ENCODE measurements at places on chromosomes 2 and 18. TPM values are rescaled to one million over a fixed set of nuclear protein-coding genes. Genes with fewer than 3 reads are reported as not detected.

DNA sequence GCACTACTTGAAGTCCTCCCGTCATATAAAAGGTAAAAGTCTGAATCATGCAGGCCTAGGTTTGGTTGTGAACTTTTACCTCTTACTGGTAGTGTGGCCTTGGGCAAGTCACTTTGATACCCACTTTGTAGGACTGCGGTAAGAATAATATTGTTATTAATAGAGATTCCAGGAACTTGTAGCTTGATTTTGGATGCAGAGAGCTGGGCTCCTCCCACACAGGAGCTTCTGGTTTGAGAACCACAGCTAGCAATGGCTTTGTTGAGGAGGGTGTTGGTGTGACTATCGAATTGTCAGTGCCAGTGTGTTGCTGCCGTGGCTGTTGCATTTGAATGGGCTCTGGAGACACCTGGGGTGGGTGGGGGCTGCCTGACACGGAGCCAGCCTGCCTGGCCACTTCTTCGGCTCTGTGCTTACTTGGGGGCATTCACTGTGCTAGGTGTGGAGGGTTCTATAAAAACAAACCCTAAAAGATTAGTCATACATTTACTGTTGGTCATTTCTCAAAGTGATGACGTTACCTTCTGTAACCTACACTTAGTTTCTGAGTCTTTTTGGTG, 38.5 kb downstream of the ASAP2 start:
- no peak for DNase-seq
- no peaks in the 10 kb centered on the region for H3K4me1 ChIP-seq
- H3K27me3 ChIP-seq = no peaks in the 10 kb centered on the region

GRCh38 chr2:162342321-162342720, 1.6 kb upstream of the GCA start:
- H3K27me3 ChIP-seq = no peaks in the 10 kb centered on the region
- no peaks in the 10 kb centered on the region for H3K4me1 ChIP-seq
- H3K4me3 ChIP-seq = no peak overlapping the region
- H3K27ac ChIP-seq = no peak overlapping the region

GRCh38 chr2:132751836-132752235, 81.8 kb upstream of the LYPD1 start:
- H3K36me3 ChIP-seq = no peaks in the 10 kb centered on the region
- H3K4me1 ChIP-seq = no peaks in the 10 kb centered on the region
- H3K4me3 ChIP-seq = no peak overlapping the region

DNA sequence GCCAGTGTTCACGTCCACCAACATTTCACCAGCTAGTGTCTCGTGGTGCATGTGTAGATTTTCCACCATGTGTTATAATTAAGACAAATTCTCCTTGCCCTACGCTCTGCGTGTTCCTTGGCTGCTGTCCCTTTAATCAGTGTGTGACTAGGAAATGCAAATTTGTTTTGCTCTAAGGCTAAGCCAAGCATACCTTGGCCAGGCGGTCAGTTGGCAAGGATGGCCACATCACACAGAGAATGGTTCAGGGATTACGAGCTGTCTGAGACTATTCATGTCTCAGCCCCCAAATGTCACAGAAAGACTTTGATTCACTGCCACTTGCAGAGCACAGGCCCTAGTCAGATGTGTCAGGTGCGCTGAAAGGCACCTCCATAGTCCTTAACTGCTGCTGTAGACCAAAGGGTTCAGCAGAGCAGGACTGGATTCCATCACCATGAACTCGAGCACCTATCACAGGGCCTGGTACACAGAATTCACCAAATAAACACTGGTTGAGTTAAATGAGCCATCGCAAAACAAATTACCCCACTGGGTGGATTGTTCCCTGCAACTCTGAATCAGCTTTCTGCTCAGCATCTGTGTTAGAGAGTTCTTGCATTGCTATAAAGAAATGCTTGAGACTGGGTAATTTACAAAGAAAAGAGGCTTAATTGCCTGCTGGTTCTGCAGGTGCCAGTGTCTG, 128.4 kb downstream of the CABLES1 start:
- no peak overlapping the region for H3K4me3 ChIP-seq
- H3K36me3 ChIP-seq = peaks cover under 1% of the 10 kb centered on the region
- no peaks in the 10 kb centered on the region for H3K27me3 ChIP-seq
- no peak overlapping the region for H3K27ac ChIP-seq
- peaks cover 36% of the 10 kb centered on the region for H3K4me1 ChIP-seq

- H3K27me3 ChIP-seq = no peaks in the 10 kb centered on the region
- no peak for DNase-seq
- no peak overlapping the region for H3K4me3 ChIP-seq
- H3K27ac ChIP-seq = no peak overlapping the region
- H3K4me1 ChIP-seq = no peaks in the 10 kb centered on the region
- H3K36me3 ChIP-seq = no peaks in the 10 kb centered on the region
These were observed 71.7 kb downstream of the TPGS2 start for GRCh38 chr18:36757081-36757480.

- H3K4me1 ChIP-seq = 0 out of 2 replicates have a peak, but pooled peaks cover 2% of the 10 kb centered on the region
- DNase-seq = no peak
- H3K4me3 ChIP-seq = no peak overlapping the region
- no peaks in the 10 kb centered on the region for H3K27me3 ChIP-seq
- H3K27ac ChIP-seq = no peak overlapping the region
- H3K36me3 ChIP-seq = no peaks in the 10 kb centered on the region
These were observed 105.6 kb downstream of the MAP4K4 start for GRCh38 chr2:101803128-101803527.

GRCh38 chr2:233140077-233140585, 80.0 kb downstream of the INPP5D start:
- no peaks in the 10 kb centered on the region for H3K27me3 ChIP-seq
- peaks cover 19% of the 10 kb centered on the region for H3K4me1 ChIP-seq
- no peak overlapping the region for H3K4me3 ChIP-seq

DNA sequence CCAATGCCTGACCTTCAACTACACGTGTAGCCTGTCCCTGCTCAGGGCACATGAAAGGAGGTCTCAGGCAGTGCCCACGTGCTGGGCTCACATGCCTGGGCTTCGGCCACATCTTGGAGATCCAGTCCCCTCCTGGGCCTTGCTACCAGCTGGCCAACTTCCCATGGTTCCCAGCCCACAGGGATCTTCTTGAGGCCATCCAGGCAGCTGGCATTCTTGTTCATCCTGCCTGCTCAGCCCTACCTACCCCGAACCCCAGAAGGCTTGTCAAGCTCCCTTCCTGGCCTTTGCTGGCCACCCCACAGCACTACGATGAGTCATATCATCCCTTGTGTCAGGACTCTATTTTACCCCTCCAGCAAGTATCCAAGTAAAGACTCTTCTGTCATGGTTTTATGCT, 97.1 kb downstream of the ZBTB7C start:
- DNase-seq = no peak
- H3K36me3 ChIP-seq = no peaks in the 10 kb centered on the region
- H3K4me1 ChIP-seq = no peaks in the 10 kb centered on the region
- peaks cover 5% of the 10 kb centered on the region for H3K27me3 ChIP-seq

DNA sequence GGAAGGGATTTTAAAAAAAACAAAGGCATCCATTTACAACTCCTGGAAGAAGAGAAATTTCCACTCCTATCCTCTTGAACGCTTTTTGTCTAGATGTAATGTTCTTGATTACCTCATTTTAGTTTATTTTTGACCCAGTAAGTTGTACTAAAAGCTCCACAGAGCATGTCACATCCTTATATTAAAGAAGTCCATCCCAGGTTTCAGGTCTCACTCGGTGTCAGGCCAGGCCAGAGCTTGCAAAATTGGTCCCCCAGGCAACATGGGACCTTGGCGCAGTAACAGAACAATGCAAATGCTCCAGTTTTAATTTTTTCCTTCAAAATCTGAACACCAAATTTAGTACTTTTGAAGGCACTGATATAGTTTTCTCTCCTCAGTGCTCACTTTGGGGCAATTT, 218.4 kb upstream of the REV1 start:
- DNase-seq = no peak
- no peak overlapping the region for H3K4me3 ChIP-seq
- no peaks in the 10 kb centered on the region for H3K36me3 ChIP-seq

DNA sequence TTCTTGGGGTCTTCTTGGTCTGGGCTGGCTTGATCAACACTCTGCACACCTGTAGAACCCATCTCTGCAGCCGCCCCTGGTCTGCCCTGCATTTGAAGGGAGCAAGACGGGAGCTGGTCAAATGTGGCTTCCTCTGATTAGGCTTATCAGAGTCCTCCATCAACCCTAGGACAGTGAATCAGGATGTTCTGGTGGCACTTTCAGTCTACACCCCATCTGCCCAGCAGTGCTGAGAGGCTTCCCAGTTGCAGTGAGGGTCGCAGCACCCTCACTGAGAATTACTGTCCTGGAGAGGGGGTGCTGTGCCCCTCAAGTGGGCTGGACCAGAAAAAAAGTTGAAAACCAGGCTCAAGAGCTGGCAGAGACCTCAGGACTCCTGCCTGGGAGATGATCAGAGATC, 152.9 kb downstream of the DYSF start:
- H3K27ac ChIP-seq = no peak overlapping the region
- H3K27me3 ChIP-seq = no peaks in the 10 kb centered on the region
- no peak overlapping the region for H3K4me3 ChIP-seq
- H3K4me1 ChIP-seq = peaks cover 4% of the 10 kb centered on the region
- H3K36me3 ChIP-seq = no peaks in the 10 kb centered on the region
- DNase-seq = no peak

DNA sequence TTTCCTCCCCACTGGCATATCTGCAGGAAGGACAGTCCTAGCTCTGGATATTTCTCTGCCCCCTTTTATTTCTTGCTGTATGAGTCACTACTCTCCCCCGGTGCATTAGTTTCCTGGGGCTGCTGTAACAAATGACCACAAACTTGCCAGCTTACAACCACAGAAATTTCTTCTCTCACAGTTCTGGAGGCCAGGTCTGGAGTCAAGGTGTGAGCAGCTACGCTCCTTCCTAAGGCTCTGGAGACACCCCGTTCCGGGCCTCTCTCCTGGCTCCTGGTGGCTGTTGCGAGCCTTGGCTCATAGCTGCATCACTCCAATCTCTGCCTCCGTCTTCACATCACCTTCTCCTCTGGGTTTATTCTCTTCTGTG, 34.1 kb downstream of the PTPRM start:
- H3K27ac ChIP-seq = no peak overlapping the region
- H3K4me1 ChIP-seq = no peaks in the 10 kb centered on the region
- DNase-seq = no peak
- no peaks in the 10 kb centered on the region for H3K36me3 ChIP-seq
- H3K27me3 ChIP-seq = no peaks in the 10 kb centered on the region
- no peak overlapping the region for H3K4me3 ChIP-seq

GRCh38 chr2:129193961-129194360, 785.5 kb upstream of the RAB6C start:
- no peak overlapping the region for H3K4me3 ChIP-seq
- H3K4me1 ChIP-seq = no peaks in the 10 kb centered on the region

- H3K4me1 ChIP-seq = peaks cover 9% of the 10 kb centered on the region
- no peak overlapping the region for H3K27ac ChIP-seq
- H3K36me3 ChIP-seq = no peaks in the 10 kb centered on the region
- DNase-seq = no peak
These were observed 24.7 kb upstream of the DARS1 start for GRCh38 chr2:136010126-136010525.

- H3K4me3 ChIP-seq = no peak overlapping the region
- no peaks in the 10 kb centered on the region for H3K4me1 ChIP-seq
- no peaks in the 10 kb centered on the region for H3K36me3 ChIP-seq
- no peak overlapping the region for H3K27ac ChIP-seq
- no peak for DNase-seq
These were observed 566.1 kb downstream of the TMEM182 start for GRCh38 chr2:103327966-103328365.

DNA sequence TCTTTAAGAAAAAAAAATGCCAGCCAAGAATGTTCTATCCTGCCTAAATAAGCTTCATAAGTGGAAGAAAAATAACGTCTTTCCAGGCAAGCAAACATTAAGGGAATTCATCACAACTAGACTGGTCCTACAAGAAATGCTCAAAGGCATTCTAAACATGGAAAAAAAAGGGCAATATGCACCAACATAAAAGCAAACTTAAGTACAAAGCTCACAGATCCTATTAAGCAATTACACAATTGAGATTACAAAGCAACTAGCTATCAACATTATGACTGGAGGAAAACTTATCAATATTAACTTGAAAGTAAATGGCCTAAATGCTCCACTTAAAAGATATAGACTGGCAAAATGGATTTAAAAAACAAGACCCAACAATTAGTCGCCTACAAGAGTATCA, 240.6 kb upstream of the CTAGE1 start:
- no peak overlapping the region for H3K27ac ChIP-seq
- H3K4me1 ChIP-seq = no peaks in the 10 kb centered on the region
- H3K36me3 ChIP-seq = no peaks in the 10 kb centered on the region
- no peaks in the 10 kb centered on the region for H3K27me3 ChIP-seq

- no peak overlapping the region for H3K4me3 ChIP-seq
- no peaks in the 10 kb centered on the region for H3K27me3 ChIP-seq
- H3K27ac ChIP-seq = no peak overlapping the region
- no peak for DNase-seq
These were observed 854.6 kb downstream of the RNF144A start for GRCh38 chr2:7771781-7772180.

- H3K36me3 ChIP-seq = no peaks in the 10 kb centered on the region
- no peak overlapping the region for H3K4me3 ChIP-seq
- DNase-seq = no peak
- no peak overlapping the region for H3K27ac ChIP-seq
These were observed 49.0 kb downstream of the VSNL1 start for GRCh38 chr2:17589406-17590035.

GRCh38 chr2:147182260-147182659, 662.6 kb upstream of the ACVR2A start:
- H3K36me3 ChIP-seq = no peaks in the 10 kb centered on the region
- H3K4me3 ChIP-seq = no peak overlapping the region
- H3K27me3 ChIP-seq = no peaks in the 10 kb centered on the region
- H3K27ac ChIP-seq = peak overlapping the region; percentile 85
- peaks cover 16% of the 10 kb centered on the region for H3K4me1 ChIP-seq

Gene NT5C1B
- 0.41 TPM for polyA plus RNA-seq

Gene TMEM247
- not detected for polyA plus RNA-seq

Gene KCNIP3
- not detected for polyA plus RNA-seq

Gene MAPK4
- polyA plus RNA-seq = not detected

Gene CIB4
- polyA plus RNA-seq = not detected

Gene RBM44
- polyA plus RNA-seq = 0.24 TPM

Gene MDH1
- 810 TPM for polyA plus RNA-seq
